ENCODE measurements at places on chromosomes 7 and 10.

DNA sequence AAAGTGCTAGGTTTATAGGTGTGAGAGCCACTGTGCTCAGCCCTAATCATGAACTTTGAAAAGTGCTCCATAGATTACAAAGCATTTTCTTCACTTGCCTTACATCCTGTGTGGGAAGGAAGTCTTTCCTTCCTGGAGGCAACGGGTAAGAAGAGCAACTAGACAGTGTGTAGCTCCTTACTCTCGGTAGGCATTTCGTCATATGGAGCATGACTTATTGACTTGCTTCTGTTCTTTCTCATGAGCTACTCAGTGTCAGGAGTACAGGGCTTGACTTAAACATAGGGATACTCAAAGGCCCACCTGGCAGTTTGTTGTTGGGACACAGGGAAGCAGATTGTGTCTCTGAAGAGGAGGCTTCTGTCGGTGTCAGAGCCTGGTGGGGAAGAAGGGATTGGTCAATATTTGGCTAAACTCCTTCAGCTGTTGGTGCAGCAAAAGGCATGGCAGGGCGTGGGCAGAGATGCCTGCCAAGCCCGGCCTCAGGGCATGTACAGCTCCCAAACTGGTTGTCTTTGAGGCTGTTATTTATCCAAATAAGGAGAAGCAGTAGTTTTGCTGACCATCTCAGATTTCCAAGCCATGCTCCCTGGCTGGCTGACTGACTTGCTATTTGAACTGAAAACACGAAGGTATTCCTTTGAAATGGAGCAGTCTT lies 248.9 kb downstream of the KIAA1217 start:
- no peak for DNase-seq

DNA sequence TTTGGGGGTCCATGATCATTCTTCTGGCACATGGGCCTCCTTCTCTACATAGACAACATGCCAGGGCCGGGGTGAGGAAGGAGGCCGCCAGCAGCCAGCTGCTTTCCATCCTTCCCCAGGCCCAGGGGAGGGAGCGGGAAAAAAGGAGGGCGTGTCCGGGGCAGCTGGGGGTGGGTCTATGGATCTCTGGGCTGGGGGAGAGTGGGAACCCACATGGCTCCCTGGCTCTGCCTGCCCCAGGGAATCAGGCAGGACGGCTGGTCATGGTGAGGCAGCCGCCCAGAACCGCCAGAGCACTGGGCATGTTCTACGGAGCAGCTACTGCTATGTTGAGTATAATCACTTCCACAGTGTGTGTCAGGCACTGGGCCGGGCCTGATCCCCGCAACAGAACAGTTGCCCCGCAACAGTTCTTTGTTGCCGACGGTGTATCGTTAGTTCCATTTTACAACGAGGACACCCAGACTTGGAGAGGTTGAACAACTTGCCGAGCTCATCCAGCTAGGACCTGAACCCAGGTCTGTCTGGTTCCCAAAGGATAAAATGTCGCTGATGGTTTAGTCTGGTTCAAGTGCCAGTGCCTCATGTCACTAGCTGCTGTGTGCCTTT lies 6.4 kb upstream of the IRF5 start:
- DNase-seq, result no peak

DNA sequence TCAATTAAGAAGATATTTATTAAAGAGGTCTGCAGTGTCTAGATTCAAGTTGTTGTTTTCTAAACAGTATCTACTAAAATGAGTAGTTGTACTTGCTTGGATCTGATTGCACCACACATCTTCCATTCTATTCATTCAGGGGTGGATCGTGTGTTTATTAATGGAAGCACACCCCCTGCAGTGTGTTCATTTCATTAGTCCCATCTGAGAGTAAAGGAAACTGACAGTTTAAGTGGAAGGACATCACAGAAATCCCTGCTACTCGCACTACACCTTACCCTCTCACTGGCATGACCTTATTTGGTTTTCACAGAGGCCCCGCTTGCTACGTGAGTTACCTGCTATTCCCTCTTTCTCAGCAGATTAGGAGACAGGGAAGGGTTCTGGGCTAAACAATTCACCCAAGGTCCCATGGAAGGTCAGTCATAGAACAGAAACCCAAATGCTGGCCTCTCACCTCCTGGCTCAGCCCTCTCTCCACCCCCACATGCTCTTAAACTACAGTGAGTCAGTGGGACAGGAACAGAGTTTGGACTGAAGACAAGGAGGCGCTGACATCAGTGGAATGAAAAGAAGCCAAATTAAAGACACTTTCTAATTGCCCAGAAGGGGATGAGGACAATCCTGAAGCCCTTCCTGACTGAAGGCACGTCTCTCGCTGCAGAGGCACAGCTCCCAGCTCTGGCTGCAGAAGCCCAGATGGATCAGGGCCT lies 369.2 kb upstream of the NRP1 start:
- no peak for DNase-seq

DNA sequence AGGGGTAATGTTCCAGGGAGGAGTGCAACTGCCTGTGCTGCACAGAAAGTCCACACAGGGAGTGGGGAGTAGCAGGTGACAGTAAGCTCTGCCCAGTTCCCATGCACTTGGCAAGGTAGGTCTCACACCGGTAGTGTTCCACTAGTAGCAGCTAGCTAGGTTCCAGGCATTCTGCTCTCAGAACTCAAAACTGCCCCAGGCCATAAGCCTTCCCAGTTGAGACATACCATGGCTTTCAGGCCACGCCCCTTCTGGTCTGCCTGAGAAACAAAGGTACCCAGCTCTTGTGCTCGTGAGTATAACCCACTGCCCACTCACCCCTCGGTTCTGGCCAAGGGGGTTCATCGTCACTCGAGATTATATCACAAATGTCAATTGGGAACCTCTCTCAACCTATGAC lies 12.6 kb downstream of the CASP7 start:
- no peak for DNase-seq
